ENCODE measurements at places on chromosomes 16 and 17.

DNA sequence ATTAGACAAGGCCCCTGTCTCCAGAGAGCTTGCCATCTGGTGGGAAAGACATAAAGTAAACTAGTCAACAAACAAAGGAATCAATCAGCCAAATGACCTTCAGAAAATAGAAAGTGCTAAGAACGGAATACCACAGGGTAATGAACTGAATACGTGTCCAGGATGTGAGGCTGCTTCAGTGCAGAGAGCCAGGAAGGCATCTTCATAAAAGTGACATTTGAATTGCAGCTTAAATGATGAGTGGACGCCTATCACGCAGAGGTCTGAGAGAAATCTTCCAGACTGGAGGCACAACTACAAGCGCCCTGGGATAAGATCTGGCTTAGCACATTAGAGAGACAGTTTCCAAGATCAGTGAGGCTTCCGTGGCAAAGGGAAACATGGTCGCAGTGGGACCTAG lies 574.1 kb upstream of the CDH8 start:
- no peak for DNase-seq

DNA sequence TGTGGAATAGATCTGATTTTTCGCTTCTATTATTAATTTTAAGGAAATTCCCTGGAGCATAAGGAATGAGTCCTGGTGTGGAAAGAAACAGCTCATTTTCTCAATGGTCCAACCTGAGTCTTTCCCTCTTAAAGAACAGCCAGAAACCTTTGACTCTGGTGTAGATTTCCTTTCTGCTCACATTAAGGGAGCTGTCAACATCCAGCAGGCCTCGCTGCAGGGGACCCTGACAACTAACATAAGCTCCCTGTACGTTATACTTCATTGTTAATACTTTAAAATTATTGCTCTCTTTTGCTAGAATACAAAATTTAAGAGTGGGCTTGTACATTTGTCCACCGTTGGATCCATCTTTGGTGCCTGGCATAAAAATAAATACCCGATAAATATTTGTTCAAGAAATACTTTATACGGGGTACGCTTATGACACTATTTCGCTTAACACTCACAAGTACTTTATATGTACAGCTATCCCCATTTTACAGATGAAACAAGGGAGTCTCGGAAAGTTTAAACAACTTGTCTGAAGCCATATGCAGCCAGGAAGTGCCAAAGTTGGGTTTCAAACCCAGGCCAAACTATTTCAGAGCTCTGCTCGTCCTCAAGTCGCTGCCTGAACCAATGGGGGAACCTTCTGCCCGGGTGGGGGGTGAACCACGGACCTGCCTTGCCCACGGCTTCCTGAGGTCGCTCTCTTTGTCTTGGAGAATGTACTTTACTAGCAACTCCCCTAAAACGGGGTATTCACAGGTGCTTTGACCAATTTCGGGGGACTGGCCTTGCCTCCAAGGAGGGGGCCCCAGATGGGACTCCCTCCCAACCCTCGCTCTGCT lies 611 bp downstream of the SMARCE1 start:
- no peak for DNase-seq

- DNase-seq: no peak
Observed at GRCh38 chr16:88007321-88007731, 56.1 kb downstream of the BANP start.

DNA sequence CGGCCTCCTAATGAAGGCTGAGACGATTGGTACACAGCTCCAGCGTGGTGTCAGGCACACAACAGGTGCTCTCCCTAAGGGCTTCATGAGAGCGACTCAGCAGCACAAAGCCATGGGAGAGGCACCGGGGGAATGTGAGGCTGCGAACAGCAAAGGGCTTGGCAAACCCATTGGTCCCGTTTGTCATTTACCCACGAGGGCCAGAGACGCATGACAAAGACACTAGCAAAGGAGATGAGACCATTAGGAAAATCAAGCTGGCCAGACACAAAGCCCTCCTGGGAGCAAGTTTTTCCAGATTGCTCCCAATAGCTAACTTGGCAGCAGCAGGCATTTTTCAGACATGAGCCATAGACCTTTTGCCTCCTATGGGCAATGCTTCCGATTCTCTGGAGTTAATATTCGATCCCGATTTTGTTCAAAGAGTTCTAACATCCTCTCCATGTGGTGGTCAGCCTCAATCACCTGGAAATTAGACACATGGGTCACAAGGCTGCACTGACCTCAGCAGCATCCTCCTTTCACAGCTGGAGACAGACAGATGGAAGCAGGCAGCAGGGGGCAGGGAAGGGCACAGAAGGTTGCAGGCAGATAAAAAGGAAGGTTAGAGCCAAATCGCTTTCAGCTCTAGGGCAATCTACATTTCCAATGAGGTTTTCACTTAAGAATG lies 38.2 kb downstream of the TK2 start:
- no peak for DNase-seq

DNA sequence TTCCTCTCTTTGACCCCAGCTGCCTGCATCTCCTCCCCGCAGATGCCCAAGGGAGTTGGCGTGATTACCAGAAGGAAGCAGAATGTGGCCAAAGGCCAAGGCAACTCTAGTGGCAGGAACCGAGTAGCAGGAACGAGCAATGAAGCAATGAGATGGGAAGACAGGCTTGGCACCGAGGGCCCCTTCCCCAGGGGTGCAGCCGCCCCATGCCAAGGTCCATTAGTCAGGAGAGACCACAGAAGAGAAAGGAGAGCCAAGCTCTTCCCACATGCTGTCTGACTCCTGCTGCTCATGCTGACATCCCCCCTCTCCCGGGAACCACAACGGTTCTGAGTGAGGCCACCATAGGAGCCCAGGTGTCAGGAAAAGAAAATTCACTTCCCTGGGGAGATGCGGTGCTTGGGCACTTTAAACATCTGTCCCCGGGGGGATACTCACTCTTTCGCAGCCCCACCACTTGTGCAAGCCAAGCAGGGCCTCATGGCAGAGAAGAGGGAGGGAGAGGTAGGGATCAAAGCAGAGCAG lies 67.4 kb downstream of the MYO18A start:
- DNase-seq: no peak

DNA sequence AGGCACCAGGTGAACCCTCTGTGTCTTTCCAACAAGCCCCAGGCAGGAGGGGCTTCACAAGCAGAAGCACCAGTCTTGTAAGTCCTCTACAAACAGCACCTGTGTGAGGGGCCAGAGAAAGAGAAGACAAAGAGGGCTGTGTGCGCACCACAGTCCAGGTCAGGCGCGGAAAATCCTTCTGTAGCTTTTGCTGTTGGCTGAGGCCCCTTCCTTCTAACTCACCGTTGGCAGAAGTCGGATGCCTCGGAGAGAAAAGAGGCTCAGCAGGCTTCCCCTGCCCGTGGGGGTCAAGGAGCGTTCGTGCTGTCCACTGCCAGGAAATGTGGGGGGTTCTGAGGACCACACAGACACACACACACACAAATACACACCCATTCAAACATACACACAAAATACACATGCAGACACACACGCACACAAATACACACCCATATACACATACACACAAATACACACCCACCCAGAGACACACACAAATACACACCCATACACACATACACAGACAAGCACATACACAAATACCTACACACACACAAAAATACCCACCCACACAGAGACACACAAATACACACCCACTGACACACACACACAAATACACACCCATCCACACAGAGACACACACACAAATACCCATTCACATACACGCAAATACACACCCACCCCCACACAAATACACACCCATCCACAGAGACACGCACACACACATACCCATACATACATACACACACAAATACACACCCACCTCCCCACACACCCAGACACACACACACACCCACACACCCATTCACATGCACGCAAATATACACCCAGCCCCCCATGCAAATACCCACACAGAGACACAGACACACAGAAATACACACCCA lies 6.8 kb downstream of the ZG16B start:
- DNase-seq: no peak

Measured in NCI-H1417 treated with DMSO at 0.1 percent for 48 hours (cell line).